ENCODE measurements at places on chromosomes 5 and 9. TPM values are rescaled to one million over a fixed set of nuclear protein-coding genes. Genes with fewer than 3 reads are reported as not detected.

DNA sequence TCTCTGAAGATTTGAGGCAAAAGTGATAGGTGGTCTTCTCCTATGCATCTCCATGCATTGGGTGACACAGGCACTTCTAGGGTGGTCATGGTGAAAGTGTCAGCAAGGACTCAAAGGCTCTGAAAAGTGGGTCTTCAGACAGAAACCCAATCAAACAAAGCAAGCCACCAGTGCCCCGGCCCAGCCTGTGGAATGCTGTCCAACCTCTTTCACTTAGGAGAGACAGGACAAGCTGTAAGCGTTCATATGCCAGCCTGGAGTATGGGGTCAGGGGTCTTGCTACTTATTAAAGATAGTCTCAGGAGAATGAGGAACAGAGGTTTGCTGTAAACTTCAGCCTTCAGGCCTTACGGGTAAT, 324.5 kb downstream of the GADD45G start:
- no peaks in the 10 kb centered on the region for H3K36me3 ChIP-seq
- peaks cover 17% of the 10 kb centered on the region for H3K27me3 ChIP-seq
- no peak overlapping the region for H3K27ac ChIP-seq
- H3K4me3 ChIP-seq = no peak overlapping the region

- H3K36me3 ChIP-seq = no peaks in the 10 kb centered on the region
- DNase-seq = no peak
- no peak overlapping the region for H3K4me3 ChIP-seq
- H3K27me3 ChIP-seq = no peaks in the 10 kb centered on the region
- H3K4me1 ChIP-seq = no peaks in the 10 kb centered on the region
Measured at GRCh38 chr9:23686257-23686656, 139.8 kb downstream of the ELAVL2 start.

DNA sequence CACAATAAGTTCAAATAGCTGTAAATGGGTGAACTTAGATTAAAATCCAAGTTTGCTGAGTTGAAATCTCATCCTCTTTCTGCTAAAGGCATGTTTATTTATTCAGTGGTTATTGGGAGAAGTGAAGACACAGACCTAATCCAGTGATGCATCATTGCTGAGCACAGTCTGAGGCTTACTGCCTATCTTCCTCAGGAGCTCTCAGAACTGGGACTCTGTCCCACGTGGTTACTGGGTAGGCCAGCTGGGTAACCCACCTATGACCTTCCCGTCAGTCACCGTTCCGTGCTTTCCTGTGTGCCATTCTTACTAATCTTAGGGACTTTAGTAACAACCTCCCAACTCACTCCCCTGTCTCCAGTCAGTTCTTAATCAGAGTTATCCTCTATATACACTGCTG, 226.8 kb upstream of the ATP10B start:
- no peak for DNase-seq
- H3K4me3 ChIP-seq = no peak overlapping the region
- no peaks in the 10 kb centered on the region for H3K27me3 ChIP-seq
- H3K4me1 ChIP-seq = no peaks in the 10 kb centered on the region

Gene CXCL14
- total RNA-seq = not detected

DNA sequence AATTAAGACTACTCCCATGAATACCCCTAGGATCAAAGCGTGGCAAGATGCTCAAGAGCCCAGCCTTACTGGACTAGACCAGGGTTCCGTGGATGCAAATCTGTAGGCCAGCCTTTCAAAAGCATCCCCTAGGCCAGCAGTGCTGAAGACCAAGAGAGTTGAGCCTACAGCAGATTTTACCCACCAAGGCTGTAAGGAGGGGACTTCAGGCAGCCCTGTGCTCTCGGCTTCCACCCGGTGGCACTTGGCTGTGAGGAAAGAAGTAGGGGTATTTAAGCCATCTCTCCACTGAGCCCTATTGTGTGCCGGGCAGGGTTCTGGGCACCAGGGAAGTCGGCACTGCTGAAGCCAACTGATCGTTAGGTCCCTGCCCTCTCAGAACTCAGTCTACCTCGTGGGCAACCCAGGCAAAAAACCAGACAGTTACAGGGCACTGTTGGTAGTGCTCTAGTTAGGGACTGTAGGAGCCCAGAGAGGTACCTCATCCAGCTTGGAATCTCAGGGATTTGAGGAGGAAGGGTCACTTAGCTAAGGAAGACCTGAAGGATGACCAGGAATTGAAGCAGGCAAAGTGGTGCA, 25.5 kb downstream of the TCF7 start:
- DNase-seq = peak; percentile 18
- peak overlapping the region; percentile 69 for H3K27ac ChIP-seq
- H3K36me3 ChIP-seq = peaks cover 68% of the 10 kb centered on the region

GRCh38 chr9:86301686-86302085, 19.3 kb upstream of the ISCA1 start:
- no peaks in the 10 kb centered on the region for H3K27me3 ChIP-seq
- peaks cover 15% of the 10 kb centered on the region for H3K4me1 ChIP-seq
- no peak overlapping the region for H3K27ac ChIP-seq
- DNase-seq = no peak

Gene RAI14
- total RNA-seq = not detected

DNA sequence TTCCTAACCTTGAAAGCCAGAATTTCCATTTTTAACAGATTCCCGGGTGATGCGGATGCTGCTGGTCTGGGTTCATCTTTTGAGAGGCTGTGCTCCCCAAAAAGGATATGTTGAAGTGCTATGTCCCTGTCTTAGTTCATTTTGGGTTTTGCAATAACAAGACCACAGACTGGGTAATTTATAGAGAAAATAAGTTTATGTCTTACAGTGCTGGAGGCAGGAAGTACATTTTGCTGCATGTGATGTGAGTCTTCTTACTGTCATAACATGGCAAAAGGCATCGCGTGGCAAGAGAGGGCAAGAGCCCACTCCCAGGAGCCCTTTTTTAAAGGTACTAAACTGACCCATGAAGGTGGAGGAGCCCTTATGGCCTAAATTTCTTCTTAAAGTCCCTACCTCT, 114.1 kb downstream of the DAPK1 start:
- no peak for DNase-seq
- no peaks in the 10 kb centered on the region for H3K36me3 ChIP-seq
- peaks cover 2% of the 10 kb centered on the region for H3K27me3 ChIP-seq
- H3K4me3 ChIP-seq = no peak overlapping the region

- H3K4me1 ChIP-seq = no peaks in the 10 kb centered on the region
- H3K36me3 ChIP-seq = no peaks in the 10 kb centered on the region
- H3K27me3 ChIP-seq = no peaks in the 10 kb centered on the region
- no peak overlapping the region for H3K4me3 ChIP-seq
- no peak overlapping the region for H3K27ac ChIP-seq
- no peak for DNase-seq
Measured at GRCh38 chr5:121292664-121293063, 559.0 kb upstream of the FTMT start.

Gene ZBTB43
- 13.6 TPM for total RNA-seq

GRCh38 chr5:84642795-84643194, 258.1 kb upstream of the EDIL3 start:
- no peak overlapping the region for H3K27ac ChIP-seq

DNA sequence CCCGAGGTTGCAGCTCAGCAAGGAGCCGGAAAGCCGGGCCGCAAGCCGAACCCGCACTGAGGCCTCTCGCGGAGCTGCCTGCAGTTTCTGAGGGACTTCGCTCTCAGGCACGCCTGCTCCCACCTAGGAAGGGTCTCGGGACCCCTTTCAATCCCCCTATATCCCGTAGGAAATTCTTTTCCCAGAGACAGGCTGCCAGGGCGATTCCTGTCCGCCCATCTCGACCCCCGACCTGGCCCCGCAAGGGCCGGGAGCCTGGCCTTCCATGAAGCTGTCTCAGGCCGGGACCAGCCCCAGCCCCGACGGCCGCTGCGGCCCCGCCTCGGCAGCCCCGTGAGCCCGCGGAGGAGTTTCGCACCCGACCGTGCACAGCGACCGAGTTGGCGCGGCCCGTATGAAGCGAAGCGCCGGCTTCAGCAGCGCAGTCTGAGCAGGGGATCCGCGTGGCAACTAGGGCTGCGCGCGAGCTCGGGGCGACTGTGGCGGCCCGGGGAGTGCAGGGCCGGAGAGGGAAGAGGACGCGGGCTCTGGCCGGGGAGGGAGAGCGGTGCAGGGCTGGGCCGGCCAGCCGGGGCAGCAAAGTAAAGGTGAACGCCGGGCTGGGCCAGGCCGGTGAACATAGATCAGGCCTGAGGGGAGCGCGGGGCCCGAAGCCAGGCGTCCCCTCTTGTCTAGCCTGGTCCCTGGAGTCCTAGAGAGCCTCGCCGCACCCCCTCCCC, 977 bp upstream of the PRDM12 start:
- peaks cover 73% of the 10 kb centered on the region for H3K27me3 ChIP-seq
- peaks cover 14% of the 10 kb centered on the region for H3K4me1 ChIP-seq
- no peak for DNase-seq
- H3K27ac ChIP-seq = no peak overlapping the region

DNA sequence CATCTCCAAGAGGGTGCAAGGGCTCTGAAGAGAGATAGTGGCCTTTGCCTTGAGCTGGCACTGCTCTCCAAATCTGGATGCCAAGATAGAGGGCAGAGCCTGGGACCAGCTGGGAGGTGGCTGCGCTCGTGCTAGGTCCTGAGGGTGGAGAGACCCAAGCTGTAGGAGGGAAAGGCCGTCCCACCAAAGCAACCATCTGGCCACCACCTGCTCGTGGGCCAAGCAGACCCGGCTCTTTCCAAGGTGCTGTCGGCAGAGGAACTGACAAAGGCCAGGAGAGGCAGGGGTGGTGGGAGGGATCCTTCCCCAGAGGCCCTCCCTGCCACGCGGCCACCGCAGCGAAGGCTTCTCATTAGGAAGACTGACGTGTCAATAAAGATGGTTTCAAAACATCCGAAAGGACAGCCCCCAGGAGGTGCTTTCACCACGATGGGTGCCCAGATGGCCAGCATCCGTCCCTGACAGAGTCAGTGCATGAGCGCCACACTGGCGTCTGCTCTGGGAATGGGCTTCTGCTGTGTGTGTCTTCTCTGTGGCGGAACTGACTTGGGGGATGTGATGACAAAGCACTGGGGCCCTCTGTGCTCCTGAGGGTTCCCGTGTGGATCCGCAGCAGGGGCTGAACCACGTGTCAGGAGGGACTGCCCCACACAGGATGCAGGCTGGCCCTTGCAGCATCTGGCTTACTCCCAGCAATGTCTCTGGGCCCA, 213.5 kb downstream of the FANCC start:
- no peak overlapping the region for H3K27ac ChIP-seq
- no peaks in the 10 kb centered on the region for H3K4me1 ChIP-seq
- no peaks in the 10 kb centered on the region for H3K36me3 ChIP-seq
- H3K4me3 ChIP-seq = no peak overlapping the region

Gene GLE1
- 47.7 TPM for total RNA-seq

Gene LCN1
- total RNA-seq = not detected

GRCh38 chr5:7394889-7395431, 978 bp upstream of the ADCY2 start:
- H3K27ac ChIP-seq = no peak overlapping the region
- peaks cover 28% of the 10 kb centered on the region for H3K27me3 ChIP-seq
- DNase-seq = no peak
- H3K4me3 ChIP-seq = no peak overlapping the region
- peaks cover 4% of the 10 kb centered on the region for H3K4me1 ChIP-seq
